ENCODE measurements at places on chromosomes 2 and 18.

DNA sequence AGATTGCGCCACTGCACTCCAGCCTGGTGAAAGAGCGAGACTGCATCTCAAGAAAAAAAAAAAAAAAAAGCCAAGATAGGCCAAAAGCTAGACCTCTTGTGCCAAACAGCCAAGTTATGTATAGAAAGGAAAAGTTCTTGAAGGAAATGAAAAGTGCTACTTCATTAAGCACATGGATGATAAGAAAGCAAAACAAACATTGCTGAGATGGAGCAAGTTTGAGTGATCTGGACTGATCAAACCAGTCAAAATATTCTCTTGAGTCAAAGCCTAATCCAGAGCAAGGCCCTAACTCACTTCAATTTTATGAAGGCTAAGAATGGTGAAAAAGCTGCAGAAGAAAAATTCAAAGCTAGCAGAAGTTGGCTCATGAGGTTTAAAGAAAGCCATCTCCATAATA is 28.1 kb upstream of the TANC1 start:
- DNase-seq: no peak

DNA sequence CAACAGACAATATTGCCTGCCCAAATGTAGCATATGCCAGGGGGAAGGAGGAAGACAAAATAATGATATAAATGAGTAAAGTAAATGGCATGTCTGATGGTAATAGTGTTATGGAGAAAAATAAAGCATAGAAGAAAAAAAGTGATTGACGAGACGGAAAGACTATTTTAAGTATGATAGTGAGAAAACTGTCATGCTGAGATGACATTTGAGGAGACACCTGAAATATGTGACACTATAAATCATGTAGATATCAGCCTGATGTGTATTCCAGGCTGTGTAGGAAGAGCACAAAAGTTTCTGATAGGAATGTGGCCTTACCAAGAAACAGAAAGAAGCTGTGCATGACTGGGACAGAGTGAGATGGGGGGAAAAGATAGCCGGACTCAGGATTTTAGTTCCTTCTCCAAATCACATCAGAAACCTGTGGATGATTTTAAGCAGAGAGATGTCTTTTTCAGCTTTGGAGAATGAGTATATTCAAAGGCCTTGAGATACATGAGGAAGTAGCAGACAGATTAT is 387.3 kb upstream of the SYT4 start:
- DNase-seq: no peak

DNA sequence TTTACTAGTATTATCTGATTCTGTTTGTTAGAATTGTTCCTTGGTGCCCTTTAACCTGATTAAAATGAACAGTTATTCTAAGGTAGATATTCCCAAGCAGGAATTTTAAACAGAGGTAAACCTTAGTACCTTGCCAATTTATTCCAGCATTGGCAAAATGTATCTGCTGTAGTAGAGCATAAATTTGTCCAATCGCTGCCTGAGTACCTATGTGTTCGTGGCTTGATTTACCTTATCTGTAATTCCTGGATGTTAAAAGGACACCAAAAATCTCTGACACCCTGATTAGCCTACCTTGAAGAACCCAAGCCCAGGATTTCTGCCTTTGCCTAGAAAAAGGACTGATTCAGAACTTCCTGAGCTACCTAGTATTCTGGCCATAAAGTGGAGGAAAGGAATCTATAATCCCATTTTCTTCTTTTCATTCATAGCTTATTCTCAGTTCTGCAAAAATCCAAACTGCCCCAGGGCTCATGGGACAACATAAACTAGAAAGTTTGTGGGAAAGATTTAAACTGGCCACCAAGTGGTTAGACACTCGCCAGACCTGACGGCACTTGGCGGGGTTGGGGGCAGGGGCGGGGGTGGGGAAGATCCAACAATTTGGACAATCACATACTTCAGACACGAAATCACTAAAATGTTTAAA is 16.2 kb upstream of the ZCCHC2 start:
- DNase-seq: no peak

DNA sequence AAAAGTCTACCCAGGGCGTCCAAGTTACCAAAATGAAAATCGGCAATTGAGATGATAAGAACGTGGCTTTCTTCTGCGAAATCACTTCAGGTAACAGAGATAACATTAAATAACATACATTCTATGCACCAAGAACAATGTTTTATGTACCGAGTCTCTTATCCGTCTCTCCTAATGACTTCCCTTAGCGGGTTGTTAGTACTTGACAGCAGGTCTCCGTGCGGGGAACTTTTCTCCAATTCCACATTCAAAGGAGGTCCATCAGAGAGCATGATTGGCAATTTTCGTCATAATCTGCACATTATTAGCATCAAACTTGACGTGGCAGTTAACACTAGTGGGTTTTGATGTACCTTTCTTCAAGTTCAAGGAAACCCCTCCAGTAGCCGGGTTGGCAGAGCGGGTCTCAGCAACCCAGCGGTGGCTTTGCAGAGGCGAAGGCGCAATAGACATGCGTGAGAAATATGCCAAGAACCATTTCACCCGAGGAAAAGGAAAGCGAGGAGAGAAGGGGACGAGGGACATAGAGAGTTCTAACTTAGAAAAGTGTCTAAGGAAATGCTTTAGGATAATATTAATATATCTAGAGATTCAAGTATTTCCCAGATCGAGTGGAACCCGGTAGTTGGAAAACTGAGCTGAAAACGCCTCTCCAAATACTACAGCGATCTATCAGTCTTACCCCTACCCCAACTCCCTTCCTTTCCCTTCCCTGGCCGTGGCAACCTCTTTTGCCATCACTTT is 5.0 kb downstream of the EVX2 start:
- DNase-seq: peak; percentile 46

DNA sequence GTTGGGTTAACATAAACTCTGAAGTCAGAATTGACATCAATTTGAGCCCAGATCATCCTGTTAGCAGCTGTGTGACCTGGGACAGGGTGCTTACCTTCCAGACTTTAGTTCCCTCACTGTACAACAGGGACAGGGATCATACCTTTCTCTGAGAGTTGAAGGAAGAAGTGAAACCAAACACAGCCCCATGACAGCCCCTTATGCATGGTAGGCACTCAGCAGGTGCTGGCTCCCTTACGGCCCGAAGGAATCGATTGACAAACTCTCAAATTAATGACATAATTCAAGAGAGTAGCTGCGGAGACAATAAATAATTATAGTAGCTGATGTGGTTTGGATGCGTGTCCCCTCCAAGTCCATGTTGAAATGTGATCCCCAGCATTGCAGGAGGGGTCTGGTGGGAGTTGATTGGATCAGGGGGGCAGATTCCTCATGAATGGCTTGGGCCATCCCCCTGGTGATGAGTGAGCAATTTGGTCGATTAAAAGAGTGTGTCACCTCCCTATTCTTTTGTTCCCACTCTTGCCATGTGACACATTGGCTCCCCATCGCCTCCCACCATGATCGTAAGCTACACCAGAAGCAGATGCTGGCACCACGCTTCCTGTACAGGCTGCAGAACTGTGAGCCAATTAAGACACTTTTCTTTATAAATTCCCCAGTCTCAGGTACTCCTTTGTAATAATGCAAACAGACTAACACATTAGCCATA is 72.4 kb downstream of the ODC1 start:
- DNase-seq: peak; percentile 48

- DNase-seq: no peak
Measured at GRCh38 chr2:119218478-119219064, 5.1 kb upstream of the STEAP3 start.

DNA sequence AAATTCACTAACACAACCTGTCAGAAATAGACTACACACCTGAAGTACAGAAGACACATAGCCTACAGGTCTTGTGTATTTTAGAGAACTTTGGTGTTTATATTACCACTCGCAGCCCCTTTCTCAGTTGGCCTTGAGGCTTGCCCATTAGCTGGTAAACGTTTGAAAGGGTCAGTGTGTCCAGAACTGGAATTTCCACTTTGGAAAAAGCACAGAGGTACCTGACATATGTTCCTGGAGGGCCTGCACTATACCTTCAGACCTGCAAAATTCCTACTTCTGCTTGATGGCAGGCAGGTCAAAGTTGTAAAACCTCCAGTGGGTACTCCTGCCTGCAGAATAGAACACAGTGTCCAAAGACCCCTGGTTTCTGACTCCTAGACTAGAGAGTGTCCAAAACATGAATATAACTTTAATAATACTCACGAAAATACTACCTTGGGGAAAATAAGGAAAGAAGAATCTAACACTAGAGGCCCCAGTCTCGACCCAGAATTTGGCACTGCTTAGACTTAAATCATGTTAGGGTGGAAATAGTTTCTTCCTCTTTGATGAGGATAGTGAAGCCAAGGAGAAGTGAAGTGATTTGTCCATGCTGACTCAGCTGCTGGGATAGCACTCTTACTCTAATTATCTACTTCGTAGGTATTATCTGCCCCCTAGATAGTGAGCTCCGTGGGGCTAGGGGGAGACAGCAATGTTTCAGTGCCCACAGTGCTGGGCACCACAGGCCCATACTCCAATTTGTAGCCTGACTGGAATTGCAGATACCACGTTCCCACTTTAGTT is 2.8 kb downstream of the KCTD1 start:
- no peak for DNase-seq

DNA sequence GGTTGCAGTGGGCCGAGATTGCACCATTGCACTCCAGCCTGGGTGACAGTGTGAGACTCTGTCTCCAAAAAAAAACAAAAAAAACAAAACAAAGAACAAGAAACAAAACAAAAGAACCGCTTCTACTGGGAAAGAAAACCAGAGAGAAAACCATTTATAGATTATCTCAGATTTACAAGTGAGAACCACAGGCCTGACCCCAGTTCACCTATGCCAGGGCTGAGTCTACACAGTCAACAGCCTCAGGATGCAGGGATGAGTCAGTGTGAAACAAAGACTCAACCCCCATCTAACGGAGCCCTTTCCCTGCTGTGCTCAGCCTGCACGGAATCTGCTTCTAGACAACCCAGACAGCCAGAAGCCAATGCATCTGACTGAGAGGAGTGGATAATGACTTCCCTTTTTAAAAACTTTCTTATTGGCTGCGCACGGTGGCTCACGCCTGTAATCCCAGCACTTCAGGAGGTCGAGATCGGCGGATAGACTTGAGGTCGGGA is 25.5 kb upstream of the YWHAQ start:
- peak; percentile 45 for DNase-seq

GRCh38 chr18:62773691-62774090 is 58.4 kb downstream of the PHLPP1 start:
- no peak for DNase-seq

- DNase-seq: no peak
Measured at GRCh38 chr2:109295781-109296117, 166.7 kb downstream of the SH3RF3 start.

DNA sequence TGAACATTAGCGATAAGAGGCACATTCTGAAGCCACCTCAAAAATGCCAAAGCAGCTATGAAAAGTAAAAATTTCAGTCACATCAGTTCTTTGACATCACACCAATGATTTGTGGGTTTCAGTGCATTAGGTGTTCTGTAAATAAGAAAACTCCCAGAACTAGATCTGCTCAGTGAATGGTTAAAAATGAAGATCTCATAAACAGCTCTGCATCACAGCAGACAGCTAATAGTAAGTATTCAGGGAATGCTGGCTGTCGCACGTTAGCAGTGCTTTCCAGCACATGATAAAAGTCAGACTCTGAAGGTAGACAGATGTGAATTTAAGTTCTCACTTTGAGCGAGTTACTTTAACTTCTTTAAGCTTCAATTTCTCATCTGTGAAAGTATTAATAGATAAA is 154.9 kb downstream of the SATB2 start:
- DNase-seq: peak; percentile 43

DNA sequence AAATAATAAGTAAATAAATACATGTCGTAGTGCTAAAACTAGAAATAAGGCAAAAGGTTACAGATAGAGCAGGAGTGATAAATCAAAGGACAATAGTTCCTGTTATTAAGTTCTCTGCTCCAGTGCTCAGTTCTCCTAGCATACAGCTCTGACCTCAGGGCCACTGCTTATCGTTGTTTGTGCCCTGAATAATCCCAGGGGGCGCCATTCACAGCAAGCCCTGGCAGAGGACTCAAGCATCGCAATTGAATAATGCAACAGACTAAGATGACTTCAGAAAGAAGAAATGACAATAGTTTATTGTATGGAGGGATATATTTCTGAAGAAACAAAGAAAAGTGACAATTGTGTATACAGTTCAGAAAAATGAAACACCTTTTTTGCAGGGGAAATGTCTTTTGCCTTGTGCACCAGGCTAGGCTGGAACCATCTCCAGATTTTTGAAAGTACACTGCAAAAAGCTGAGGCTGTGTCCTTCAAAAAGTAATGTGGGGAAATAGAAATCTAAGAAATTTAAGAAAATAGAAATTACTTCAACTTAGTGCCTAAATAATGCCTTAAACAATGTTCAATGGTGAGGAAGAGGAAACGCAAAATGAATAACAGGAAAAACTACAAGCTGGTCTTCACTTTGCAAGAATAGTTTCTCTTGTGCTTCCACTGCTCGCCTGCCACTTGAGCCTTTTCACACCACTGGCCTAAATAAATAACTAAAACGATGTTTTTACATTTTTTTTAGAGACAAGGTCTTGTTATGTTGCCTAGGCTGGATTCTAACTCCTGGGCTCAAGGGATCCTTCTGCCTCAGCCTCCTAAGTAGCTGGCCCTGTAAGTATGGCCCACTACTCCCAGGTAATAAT is 19.0 kb upstream of the CCNYL1 start:
- DNase-seq: peak; percentile 40

- no peak for DNase-seq
Measured at GRCh38 chr2:86622519-86623042, 1.1 kb downstream of the RNF103 start.

DNA sequence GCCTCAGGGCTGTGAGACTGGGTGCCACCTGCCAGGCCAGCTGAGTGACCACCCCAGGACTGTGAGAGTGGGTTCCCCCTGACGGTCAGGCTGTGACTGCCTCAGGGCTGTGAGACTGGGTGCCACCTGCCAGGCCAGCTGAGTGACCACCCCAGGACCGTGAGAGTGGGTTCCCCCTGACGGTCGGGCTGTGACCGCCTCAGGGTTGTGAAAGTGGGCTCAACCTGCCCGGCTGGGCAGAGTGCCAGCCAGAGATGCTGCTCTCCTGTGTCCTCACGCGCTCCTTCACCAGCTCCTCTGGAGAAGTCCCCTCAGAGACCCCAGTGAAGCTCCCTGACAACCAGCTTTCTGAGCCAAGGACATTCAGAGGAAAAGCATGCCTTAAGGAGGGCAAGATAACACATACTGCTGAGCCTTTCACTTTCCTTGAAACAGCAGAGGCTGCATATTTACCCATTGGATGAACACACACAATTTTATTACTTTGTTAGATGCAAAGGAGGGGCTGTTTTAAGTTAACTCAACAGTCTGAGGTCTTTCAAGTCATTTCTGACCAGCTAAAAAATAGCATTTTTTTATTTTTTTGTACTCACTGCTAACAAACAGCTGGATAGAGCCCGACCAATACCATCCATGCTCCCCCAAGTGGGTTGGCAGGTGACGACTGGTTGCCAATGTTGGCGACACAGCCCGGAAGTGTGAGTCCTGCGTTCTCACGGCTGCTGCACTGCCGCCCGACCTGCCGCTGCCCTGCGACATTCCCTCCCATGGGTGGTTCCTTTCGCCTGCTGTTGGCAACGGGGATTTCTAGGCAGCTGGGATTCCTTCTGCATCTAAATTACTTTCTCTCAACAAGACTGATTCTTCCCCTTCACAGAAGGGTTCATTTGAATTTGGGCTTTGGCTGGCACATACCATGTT is 70.7 kb downstream of the NDUFA10 start:
- DNase-seq: no peak

- DNase-seq: no peak
Measured at GRCh38 chr2:70852824-70853223, 17.2 kb upstream of the CD207 start.
